ENCODE measurements at places on chromosomes 2 and 18.

DNA sequence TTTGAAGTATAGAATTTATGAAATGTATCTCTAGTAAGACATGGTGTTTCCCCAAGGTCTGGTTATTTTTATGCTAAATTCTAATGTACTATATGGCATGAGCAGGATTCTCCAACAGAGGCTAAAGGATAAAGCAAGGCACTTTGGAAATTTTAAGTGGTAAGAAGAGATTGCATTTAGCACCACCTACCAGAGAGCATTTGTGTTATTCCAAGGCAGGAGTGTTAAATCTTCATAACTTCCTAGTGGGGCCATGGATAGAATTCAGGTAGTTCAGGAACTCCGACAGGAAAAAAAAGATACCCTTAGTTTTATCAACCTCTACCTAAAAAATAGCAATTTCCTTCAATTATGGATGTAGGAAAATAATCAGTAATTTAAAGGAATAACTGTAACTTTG, 497.4 kb upstream of the CRIM1 start:
- no peak for DNase-seq

GRCh38 chr18:57691363-57691762, 69.7 kb upstream of the NARS1 start:
- DNase-seq: no peak

DNA sequence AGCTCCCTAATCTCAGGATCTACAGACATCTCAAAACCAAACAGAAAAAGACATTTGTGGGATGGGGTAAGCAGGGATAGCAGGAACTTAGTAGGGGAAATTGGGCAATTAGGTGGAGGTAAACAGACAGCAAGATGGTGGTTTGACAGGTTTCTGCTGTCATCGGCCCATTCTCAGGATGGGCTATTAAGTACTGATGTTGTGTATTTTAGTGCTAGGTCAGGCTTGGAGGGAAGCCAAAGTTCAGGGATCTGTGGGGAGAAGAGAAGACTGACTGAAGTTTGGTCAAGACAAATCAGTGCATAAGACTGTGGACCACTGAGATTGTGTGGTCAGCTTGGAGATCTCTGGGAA, 96.8 kb upstream of the THUMPD2 start:
- DNase-seq: no peak

GRCh38 chr2:104412384-104412783, 441.5 kb upstream of the POU3F3 start:
- no peak for DNase-seq

- no peak for DNase-seq
Observed at GRCh38 chr2:197879812-197880408, 75.5 kb downstream of the PLCL1 start.

DNA sequence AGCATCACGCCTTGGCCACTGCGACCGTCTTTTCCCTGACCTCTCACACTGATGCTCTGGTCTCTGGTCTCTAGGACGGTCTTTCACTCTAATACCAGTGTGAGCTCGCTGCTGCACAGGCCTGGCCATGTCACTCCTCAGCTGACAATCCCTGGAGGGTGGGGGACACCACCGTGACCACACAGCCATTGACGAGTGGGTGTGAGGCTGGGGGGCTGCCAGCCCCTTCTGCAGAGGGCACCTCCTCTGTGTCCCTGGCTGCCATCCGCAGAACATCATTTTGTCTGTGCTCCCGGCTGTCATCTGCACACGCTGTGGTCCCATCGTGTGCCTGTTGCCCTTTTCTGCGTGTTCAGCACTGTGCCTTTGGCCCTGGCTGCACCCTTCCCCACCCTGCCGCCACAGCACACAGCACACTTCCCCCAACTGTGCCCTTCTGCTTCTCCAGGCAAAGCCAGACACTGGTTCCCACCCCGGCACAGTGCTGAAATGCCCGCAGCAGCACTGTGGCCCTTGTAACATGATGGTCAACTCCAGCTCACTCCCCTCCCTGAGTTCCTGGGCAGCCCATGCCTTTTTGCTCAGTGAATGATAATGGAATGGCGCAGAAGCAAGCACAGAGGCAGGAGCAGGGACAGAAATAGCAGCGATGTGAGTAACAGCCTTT, 30.4 kb upstream of the INHBB start:
- DNase-seq: no peak

GRCh38 chr2:100269889-100270288, 52.4 kb downstream of the LONRF2 start:
- DNase-seq: no peak

Data from stimulated activated CD4-positive, alpha-beta T cell treated with anti-CD3 and anti-CD28 coated beads, Interleukin-4, amount 100 ng/mL, for 24 hours (primary cell).